ENCODE measurements at places on chromosomes 16 and 17.

DNA sequence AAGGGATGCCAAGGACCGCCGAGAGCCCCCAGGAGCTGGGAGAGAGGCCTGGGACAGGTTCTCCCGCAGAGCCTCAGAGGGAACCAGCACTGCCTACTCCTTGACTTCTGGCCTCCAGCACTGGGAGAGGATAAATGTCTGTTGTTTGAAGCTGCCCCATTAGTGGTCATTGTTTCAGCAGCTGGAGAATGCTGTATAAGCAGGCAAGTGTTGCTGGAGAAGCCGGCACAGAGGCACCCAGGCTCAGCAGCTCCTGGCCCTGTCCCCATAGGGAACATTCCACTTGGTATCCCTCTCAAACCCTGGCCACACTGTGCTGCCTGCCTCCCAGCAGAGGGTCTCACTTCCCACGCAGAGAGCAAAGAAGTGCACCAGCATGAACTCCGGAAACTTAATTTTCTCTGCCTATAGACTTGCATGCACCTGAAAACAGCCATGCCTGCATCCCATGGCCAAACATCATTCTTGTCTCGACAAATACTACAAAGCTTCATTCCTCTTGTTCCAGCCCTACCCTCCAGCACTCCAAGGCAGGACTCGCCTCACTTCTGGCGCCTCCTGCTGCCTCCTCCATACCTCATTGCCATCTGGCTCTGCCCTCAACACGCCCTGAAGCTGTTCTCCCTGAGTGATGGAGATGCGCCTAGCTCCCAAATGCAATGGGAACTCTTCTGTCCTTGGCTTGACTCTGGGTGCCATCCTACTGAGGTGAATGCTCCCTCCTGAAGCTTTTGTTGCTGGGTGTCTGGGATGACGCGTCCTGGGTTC, 88.1 kb downstream of the DNAH17 start:
- H3K27ac ChIP-seq: no peak overlapping the region
- no peaks in the 10 kb centered on the region for H3K36me3 ChIP-seq
- H3K4me1 ChIP-seq: no peaks in the 10 kb centered on the region
- DNase-seq: no peak

DNA sequence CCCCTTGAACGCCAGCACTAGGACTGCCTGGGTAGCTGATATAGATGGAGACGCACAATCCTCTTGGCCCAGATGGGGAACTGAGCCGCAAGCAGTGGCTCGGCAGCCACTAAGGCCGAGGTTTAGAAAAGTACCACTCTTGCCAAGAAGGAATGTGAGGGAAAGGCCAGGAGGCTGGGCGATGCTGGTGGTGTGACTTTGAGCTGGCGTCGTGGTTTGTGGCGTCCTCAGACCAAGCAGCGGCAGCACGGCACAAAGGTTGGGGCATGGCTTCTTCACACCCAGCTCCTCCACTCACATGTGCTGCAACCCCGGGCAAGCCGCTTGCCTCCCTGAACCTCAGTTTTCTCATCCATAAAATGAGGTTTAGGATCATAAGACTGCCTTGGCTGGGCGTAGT, 15.6 kb downstream of the DCAKD start:
- H3K4me3 ChIP-seq: no peak overlapping the region
- H3K27ac ChIP-seq: no peak overlapping the region
- no peaks in the 10 kb centered on the region for H3K27me3 ChIP-seq
- no peak for DNase-seq

GRCh38 chr17:661509-661908, 53.1 kb downstream of the VPS53 start:
- no peaks in the 10 kb centered on the region for H3K4me1 ChIP-seq
- H3K36me3 ChIP-seq: no peaks in the 10 kb centered on the region
- no peak overlapping the region for H3K27ac ChIP-seq
- no peaks in the 10 kb centered on the region for H3K27me3 ChIP-seq
- no peak overlapping the region for H3K4me3 ChIP-seq

DNA sequence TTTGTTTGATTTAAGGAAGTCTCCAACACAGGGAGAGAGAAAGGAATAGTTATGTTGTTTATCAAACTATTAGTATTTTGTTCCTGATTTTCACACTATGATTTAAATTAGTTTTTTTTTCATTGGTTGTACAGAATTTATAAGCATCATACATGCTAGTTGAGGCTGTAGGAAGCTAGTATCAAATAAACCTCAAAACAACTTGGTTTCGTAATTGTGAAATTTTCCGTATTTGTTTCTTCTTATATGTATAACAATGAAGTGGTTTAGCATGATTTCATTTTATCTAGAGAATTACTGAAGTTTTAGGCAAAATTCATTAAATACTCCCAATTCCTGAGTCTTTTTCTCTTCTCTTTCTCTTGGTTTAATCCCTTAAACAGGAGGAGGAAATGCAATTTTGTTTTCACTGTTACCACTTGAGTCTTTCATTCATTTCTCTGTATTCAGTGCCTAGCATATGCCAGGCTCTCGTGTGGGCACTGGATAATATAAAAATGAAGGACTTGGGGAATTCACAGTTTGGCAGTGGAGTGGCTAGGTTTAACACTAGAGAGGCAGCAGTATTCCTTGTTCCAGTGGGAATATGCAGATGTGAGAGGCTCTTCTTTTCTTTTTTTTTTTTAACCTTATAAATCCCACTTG, 1.8 kb downstream of the CYLD start:
- H3K4me3 ChIP-seq: no peak overlapping the region
- H3K4me1 ChIP-seq: no peaks in the 10 kb centered on the region
- no peak overlapping the region for H3K27ac ChIP-seq
- no peaks in the 10 kb centered on the region for H3K27me3 ChIP-seq
- H3K36me3 ChIP-seq: no peaks in the 10 kb centered on the region

DNA sequence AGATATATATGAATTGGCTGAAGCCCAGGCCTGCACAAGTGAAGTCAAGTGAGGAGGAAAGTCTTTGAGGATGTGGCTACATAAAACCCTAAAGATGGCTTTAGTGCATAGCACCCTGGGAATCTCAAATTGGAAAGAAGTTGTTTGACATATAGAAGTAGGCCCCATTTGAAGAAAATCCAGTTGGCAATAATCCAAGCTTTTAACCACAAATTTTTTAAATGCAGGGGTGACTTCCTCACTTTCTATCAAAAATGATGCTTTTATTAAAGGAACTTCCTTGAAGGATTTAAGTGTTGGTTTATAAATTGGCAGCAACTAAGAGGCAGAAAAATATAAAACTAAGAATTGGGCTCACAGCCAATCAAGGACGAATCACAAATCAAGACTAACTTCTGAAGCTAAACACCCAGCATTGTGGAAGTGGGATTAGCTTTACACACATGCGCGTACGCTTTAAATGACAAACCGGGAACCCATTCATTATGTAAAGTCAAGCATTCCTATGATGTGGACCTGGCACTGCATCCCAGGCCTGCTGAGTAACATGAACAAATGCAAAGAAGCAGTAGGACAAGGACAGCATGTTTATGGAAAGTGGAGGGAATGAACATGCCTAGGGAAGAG, 63.3 kb downstream of the NOG start:
- no peak overlapping the region for H3K4me3 ChIP-seq
- no peak for DNase-seq
- H3K4me1 ChIP-seq: no peaks in the 10 kb centered on the region
- no peak overlapping the region for H3K27ac ChIP-seq
- H3K36me3 ChIP-seq: no peaks in the 10 kb centered on the region
- no peaks in the 10 kb centered on the region for H3K27me3 ChIP-seq
